NT2/D1 (cell line): ENCODE measurements at places on chromosomes 1 and 21.

GRCh38 chr1:33426916-33427315 is 4.0 kb downstream of the PHC2 start:
- DNase-seq, result no peak

DNA sequence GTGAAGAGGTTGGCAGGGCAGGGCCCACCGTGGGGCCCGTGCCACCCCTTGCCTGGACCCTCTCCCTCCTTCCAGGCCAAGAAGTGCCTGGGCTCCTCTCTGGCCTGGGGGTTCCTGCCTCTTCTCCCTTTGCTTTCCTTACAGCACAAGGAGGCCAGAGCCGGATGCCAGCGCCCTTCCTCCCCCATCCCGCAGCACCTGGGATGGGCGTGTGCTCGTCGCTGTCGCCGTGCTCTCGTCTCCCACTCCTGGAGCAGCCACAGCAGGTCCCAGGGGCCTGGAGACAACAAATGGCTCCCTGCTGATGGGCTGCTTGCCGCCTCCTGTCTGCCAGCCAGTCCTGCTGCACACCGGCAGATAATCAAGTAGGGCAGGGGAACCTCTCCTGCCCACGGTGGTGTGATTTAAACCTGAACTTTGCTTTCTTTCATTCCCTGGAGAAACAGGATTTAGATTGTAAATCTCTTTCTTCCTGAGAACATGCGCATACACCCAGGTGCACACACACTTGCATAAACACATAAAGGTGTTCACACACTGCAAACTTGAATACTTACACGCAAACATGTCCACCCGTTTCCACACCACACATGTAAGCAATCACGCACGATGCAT is 50.8 kb upstream of the POU3F1 start:
- DNase-seq, result no peak

DNA sequence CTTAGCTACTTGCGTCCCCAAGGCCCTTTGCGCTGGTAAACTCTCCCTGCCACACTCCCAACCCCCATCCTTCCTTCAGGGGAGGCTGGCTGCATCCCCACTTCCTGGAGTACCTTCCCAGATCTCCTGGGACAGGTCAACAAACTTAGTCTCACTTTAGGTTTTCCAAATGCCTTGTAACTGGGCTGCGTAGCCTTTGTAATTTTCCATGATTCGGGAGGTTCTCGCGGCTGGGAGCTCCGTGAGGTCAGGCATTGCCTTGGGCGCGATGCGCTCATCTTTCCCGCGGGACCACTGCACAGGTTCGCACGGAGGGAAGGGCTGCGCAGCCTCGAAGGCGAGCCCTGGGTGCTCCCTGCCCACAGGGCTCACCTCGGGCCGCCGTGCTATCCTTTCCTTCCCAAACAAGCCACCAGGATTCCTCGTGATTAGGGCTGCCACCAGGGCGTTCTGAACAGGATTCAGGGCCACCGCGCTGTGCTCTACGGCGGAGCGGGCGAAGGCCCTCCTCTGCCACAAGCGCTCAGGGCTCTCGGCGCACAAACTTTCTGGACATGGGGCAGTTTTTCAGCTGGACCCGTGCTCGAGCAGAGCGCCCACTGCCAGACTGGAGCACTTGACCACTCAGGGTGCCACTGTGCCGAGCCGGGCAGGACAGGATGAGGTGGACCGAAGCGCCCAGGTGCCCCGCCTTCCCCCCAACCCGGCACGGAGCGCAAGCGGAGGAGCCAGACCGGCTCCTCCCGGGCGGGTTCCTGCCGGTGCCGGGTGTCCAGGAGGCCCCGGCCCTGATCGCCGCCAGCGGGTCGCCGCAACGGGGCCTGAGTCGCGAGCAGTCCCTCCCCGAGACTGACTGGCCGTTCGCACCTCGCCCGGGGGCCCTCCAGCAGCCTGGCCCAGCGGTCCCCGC is 1.1 kb downstream of the TMPRSS2 start:
- DNase-seq, result no peak

- no peak for DNase-seq
Measured at GRCh38 chr1:55309786-55310504, 94.8 kb upstream of the USP24 start.

GRCh38 chr1:23720256-23720995 is 22.8 kb upstream of the ELOA start:
- no peak for DNase-seq

GRCh38 chr1:10211805-10212410 is 1.5 kb downstream of the KIF1B start:
- DNase-seq, result no peak

- DNase-seq, result no peak
Measured at GRCh38 chr1:211985556-211986264, 49.6 kb downstream of the INTS7 start.
